ENCODE measurements at places on chromosomes 13 and 19. TPM values are rescaled to one million over a fixed set of nuclear protein-coding genes. Genes with fewer than 3 reads are reported as not detected.

Gene NKG7
- polyA plus RNA-seq = not detected

GRCh38 chr19:55301459-55302317 is 17.9 kb downstream of the BRSK1 start:
- DNase-seq = peak; percentile 100

- DNase-seq = no peak
These were observed 5.5 kb downstream of the MAB21L1 start for GRCh38 chr13:35470671-35471661.

Gene ODAD3
- polyA plus RNA-seq = 0.99 TPM

- no peak for DNase-seq
These were observed 17.5 kb upstream of the PROZ start for GRCh38 chr13:113140677-113141600.

DNA sequence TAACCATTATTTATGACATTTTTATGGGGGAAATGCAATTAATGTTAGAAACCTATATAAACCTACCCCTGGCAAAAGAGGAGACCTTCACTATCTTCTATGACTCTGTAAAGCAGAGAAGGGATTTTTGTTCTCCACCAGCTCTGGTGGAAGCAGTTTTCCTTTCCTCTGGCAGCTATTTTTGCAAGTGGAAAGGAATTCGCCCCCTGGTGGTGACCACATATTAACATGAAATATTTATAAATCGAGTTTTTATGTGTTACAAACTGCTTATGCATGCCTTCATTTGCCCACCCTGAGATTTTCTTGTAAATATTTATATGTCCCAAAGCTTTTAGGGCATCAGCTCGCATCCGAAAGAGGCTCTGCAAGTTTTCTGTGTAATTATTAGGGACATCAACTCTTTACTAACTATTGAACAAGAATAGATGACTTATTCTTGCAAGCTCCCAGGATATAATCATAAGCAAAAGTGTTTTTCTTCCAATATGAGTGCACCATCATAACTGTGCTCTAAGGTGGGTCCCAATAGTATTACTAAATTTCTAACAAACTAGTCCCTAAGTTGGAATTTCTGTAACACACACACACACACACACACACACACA is 62.4 kb downstream of the SERTM1 start:
- DNase-seq = peak; percentile 50

GRCh38 chr13:72760189-72760588 is 21.5 kb downstream of the DIS3 start:
- DNase-seq = no peak

DNA sequence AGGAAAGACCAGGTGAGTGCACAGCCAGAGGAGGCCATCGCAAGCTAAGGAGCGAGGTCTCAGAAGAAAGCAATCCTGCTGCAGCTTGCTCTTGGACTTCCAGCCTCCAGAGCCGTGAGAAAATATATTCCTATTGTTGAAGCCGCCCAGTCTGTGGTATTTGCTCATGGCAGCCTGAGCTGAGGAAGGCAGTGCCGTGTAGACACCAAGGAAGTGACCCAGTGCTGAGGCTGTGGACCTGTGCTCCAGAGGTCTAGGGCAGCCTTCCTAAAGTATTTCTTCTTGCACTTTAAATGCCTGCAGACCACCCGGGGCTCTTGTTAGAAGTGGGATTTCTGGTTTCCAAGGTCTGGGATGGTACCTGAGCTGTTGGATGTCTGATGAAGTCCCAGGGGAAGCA is 158.5 kb upstream of the KL start:
- DNase-seq = no peak

GRCh38 chr13:55893540-55893939 is 1247.2 kb upstream of the PRR20A start:
- DNase-seq = no peak

DNA sequence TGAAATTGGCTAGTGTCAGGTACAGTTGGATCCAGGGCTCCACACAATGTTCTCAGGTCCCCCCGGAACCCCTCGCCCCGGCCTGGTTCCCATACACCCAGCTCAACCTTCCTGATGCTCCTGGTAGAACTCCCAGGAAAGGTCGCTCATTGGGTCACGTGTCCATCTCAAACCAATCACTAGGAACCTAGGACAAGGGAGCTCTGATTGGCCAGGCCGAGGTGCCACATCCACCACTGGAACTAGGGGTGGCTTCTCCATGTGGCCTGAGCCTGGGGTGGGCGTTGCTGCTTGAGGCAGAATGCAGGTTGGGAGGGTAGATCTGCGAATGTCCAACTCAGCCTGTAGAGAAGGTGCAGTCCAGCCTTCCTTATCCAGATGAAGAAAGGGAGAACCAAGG is 6.9 kb upstream of the MEF2B start:
- no peak for DNase-seq

Gene ZNF208
- polyA plus RNA-seq = not detected

DNA sequence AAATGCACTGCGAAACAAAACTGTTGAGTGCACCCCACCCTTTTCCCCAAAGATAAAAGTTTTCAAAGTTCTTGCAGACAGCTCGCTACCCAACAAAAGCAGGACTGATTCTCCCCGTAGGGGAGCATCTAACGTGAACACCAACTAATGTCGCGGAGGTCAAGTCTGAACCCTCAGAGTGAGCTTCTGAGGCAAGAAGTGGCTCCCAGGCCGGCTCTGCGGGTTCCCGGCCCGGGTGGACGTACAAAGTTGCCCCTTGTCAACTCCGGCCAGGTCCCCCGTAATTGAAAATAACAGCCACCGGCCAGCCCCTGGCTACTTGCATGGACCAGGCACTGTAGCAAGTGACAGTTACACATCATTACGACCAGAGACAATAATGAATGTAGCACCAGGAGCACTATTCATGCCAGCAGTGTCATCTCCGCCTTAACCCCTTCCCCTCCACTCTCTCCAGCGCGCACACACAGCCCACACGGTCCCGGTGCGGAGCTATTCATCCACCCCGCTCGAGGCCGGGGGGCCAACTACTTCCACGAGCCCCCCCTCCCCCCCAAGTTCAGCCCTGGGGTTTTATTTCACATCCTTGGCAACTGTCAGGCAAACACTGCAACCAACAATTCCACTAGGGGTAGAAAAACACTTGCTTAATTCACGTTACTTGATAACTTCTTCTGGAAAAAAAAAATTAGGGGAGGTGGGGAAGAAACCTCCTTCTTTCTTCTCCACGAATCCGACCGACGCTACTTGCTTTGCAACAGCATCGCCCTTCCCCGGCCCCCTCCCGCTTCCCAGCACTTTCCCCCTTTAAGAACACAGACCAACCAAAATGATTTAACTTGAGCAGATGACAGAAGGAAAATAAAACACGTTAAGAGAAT is 1.2 kb downstream of the KLF12 start:
- no peak for DNase-seq

- no peak for DNase-seq
These were observed 1.4 kb downstream of the NOVA2 start for GRCh38 chr19:45972081-45972946.
